ENCODE measurements at places on chromosomes 7 and 10. TPM values are rescaled to one million over a fixed set of nuclear protein-coding genes. Genes with fewer than 3 reads are reported as not detected.

ARL4A gene
- polyA plus RNA-seq, result 35.5 TPM

DNA sequence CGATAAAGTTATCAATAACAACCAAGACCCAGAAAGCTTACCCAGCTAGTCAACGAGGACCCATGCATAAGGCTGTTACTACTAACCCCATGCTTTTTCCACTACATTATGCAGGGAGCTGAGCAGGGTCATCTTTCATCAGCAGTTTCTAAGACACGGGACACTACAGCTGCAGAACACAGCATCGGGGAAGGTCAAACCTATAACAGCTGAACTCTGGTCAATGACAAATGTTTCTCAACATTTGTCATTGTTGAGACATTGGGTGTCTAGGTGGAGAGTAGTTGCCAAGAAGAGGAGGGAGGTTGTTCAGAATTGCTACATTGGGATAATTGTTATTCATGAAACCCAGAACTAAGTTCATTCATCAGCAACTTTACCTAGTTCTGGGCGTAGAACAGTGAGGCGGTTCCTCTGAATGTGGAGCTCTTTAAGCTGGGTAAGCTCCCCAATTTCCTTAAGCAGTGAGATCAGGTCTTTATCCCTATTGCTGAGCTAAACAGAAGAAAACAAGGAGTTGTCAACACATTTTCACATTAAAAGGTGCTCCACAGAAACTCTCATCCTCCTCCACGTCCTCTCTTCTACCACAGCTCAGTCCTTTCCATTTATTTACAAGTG is 105.6 kb downstream of the ZNF22 start:
- DNase-seq, result no peak

ZC3HAV1 gene
- 19.8 TPM for polyA plus RNA-seq

DNA sequence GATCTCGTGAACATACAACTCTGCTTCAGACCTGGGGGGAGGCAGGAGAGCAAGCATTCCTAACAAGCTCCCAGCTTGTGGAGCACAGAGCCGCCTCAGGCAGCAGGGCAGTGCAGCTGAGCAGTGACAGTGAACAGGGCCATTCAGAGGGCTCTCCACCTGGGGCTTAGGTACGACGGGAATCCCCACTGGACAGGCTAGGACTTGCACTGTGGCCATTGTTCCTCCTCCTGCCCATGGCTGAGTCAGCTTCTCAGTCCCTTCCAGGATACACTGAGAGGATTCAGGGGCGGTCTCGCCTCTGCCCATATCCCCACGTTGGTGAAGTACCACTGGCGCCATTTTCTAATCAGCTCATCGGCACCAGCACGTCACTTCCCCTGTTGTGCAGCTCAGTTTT is 71.1 kb downstream of the FIGNL1 start:
- no peak for DNase-seq

- DNase-seq, result no peak
Observed at GRCh38 chr10:129322933-129323820, 143.9 kb upstream of the MGMT start.

DNA sequence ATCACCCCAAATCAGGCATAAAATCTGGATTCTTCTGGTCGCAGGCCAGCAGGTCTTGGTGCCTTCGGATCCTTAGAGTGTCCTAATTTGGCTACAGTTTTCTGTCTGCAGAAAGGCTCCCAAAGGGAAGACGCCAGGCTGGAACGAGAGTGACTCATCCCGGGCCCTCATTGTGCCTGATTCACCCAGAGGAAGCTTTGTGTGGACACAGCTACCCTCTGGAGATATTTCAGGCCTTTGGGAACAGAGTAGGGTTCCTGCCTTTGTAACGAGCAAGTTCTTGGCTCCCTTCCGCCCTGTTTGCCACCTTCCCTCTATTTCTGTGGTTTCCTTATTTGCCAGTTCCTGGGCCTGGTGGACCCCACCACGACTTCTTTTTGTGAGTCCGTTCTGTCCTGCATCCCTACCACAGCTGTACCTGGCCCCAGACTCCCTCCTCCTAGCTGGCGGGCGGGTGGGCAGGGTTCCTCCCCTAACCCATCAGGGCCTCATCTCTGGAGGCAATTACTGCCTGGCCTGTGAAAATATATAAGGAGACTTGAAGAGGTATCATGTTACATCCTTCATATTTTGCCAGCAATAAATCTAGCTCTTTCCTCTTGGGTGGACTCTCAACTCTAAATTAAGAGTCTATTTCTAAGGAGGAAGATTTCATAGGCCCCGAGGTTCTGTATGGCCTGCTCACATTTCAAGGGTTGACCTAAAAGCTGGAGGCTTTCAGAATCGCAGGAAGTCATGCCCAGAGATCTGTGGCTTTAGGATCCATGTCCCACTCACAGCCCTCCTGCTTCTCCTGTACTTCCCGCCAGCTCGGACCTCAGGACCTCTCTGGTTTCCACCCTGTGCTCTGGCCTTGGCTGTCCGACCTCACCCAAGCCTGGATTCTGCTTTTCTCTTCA is 219.2 kb upstream of the ZNF32 start:
- DNase-seq, result peak; percentile 41

DNA sequence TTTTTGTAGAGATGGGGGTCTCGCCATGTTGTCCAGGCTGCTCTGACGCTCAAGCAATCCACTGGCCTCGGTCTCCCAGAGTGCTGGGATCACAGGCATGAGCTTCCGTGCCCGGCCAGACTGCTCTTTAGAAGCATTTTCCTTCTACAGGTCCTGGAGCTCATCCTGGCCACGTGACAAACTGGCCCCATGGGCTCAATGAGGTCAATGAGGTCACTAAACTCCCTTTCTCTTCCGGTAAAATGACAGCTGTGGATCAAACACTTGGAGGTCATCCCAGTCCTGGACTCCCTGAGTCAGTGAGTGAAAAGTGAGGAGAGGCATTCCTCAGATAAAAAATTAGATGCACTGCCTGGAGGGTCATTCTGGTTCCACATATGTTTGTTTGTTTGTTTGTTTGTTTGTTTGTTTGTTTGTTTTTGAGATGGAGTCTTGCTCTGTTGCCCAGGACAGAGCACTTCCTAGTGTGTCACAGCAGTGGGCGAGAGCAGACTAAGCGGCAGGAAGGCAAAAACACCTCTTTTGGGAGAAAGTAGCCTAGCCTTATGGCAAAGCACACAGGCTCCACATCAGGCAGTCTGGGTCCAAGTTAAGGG is 134.9 kb downstream of the TNS3 start:
- no peak for DNase-seq

AKR1C8 gene
- polyA plus RNA-seq, result 0.36 TPM

DNA sequence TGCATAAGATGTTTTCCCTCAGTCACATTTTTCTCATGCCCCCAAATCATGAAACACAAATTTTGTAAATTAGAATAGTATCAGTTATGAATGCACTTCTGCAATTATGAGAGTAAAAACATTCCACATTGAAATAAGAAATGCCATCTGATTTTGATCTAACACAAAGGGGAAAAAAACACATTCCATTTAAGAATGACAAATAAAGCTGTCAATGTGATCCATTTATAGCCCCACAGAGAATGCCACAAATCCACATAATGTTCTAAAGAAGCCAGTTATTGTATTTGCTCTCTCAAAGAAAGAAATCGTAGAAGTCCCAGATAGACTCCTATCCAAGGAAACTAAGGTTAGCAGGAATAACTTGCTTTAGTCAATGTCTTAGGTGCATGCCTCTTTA is 48.7 kb upstream of the RHOBTB1 start:
- DNase-seq, result no peak

GRCh38 chr10:71031026-71031425 is 142.7 kb upstream of the PCBD1 start:
- DNase-seq, result no peak

GRCh38 chr10:88986549-88987242 is 3.9 kb upstream of the FAS start:
- no peak for DNase-seq

- DNase-seq, result no peak
Observed at GRCh38 chr10:15571575-15571974, 148.1 kb downstream of the ITGA8 start.

GRCh38 chr7:12557282-12557681 is 13.2 kb upstream of the SCIN start:
- DNase-seq, result no peak

DNA sequence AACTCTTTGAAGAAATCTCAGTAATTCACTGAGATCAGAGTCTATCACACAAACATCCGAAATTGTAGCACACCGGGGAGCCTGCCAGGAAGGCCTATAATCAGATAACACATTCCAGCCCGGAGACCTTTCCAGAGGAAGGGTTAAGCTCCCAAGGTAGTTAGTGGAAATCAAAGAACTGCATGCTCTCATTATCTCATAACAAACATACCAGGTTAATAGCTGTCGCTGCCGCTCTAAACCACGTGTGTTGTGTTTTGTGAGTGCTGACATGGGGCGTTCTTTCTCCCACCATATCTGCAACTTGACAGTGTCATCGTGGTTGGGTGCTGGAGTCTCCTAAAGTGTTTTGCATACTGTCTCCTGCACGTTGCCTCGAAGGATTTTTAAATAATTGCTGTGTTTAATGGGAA is 120.7 kb upstream of the CARD11 start:
- no peak for DNase-seq

NODAL gene
- polyA plus RNA-seq, result 0.33 TPM

DNA sequence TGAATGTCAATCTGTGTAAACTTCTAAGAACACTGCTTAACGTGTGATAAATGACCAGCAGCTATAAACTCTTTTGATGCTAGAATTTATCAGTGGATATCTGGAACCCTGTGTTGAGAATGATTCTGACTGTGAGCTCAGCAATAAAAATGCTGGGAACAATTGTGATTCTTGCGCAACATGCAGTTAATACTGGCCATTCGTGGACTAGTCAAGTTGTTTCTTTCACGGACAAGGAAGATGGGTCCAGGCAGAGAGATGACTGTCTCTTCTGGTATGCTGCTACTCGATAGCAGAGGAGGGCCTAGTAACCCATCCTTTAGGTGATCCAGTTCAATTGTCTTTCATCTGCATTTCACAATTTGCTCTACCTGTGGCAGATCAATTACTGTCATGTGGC is 394.8 kb upstream of the IGFBP3 start:
- DNase-seq, result no peak

DNA sequence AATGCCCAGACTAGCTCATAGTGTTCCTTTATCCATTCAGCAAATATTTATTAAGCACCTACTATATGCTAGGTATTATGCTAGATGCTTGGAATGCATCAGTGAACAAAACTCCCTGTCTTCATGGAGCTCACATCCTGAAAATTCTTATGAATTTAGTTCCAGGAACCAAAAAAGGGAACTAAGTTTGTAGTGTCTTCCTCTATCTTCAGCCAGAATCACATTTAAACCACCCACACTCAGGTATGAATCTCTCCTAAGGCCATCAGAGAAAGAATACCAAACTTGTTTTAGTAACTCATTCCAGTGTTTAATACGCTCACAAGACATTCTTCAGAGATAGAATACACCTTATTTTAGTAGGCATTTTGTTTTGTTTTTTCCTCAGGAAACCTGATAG is 10.1 kb upstream of the EGR2 start:
- no peak for DNase-seq

DNA sequence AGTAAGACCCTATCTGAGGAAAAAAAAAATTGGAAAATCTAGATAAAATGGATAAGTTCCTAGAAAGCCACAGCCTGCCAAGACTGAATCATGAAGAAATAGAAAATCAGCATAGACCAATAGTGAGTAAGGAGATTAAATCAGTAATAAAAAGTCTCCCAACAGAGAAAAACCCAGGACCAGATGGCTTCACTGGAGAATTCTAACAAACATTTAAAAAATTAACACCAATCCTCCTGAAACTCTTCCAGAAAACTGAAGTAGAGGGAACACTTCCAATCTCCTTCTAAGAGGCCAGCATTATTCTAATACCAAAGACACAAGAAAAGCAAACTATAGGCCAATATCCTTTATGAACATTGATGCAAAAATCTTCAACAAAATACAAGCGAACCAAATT is 8.8 kb upstream of the LIMK1 start:
- no peak for DNase-seq

- DNase-seq, result no peak
Observed at GRCh38 chr10:16999665-17000451, 129.8 kb downstream of the CUBN start.

GRCh38 chr7:12210179-12211053 is 678 bp upstream of the TMEM106B start:
- peak; percentile 34 for DNase-seq

- DNase-seq, result no peak
Observed at GRCh38 chr7:134174795-134175261, 47.7 kb downstream of the LRGUK start.

HGF gene
- polyA plus RNA-seq, result 3.1 TPM

MYL10 gene
- polyA plus RNA-seq, result not detected

GRCh38 chr10:43943818-43944360 is 295.2 kb upstream of the ZNF32 start:
- DNase-seq, result no peak

CHST3 gene
- polyA plus RNA-seq, result 16.2 TPM

DNA sequence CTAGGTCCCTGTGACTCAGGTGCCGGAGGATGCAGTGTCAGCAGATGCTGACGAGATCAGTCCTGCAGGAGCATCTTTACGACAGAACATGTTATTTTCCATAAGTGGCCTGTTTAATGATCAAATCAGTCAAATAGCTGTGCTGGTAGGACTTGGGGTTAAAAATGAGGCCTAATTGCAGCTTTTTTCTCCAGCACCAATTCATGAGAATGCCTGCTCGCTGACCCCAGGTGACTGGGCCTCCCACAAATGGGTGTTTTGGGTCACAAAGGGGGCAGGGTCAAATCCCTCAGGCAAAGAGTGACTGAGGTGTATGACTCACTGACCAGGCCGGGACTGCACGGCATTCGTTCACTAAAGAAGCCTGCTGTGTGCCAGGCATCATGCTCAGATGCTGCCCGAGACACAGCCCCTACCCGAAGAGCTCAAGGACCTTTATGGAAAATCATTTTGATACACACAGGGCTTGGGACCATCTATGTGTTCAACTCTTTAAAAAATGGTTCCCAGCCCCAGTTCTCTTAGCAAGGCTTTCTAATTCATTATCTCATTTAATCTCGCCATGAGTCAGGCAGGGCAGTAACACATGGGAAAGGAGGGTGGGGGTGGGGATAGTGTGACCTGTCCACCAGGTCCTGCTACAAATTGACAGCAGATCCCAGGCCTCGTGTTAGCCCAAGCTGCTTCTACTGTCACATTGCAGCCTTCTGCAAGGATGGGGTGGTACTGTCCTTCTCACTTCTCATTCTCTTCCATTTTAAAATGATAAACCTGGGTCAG is 21.1 kb downstream of the ZNF775 start:
- no peak for DNase-seq

DNA sequence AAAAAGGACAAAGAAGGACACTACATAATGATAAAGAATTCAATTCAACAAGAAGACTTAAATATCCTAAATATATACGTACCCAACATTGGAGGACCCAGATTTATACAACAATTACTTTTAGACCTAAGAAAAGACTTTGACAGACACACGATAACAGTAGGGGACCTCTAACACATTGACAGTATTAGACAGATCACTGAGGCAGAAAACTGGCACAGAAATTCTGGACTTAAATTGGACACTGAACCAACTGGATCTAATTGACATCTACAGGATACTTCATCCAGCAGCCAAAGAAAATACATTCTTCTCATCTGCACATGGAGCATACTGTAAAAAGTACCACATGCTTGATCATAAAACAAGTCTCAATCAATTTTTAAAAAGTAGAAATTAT is 103.8 kb downstream of the DGKI start:
- DNase-seq, result no peak

- DNase-seq, result no peak
Observed at GRCh38 chr10:44478876-44479705, 94.2 kb upstream of the CXCL12 start.

GRCh38 chr7:26507108-26507987 is 215.7 kb downstream of the SNX10 start:
- DNase-seq, result no peak

Data from renal cortex interstitium (tissue), 15 donors.